ENCODE measurements at places on chromosomes 6 and 20.
A peak's percentile ranks its signal among the peaks of the same experiment; 100 is the strongest.

- DNase-seq, result no peak
Measured at GRCh38 chr20:62316331-62317166, 13.8 kb downstream of the ADRM1 start.

DNA sequence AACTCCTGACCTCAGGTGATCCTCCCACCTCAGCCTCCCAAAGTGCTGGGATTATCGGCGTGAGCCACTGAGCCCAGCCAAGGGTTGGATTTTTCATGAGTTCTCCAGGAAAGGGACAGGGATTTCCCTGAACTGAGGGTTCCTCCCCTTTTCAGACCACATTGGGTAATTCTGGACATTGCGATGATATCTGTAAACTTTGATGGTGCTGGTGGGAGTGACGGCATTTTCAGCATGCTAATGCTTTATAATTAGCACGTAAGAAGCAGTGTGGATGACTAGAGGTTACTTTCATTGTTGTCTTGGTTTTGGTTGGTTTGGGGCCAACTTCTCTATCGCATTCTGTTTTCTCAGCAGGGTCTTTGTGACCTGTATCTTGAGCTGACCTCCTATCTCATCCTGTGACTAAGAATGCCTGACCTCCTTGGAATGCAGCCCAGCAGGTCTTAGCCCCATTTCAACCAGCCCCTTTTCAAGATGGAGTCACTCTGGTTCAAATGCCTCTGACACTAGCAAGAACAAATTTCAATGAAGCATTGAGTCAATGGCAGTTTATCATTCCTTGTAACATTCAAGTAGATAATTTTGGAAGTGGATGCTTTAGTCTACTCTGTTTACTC lies 156.5 kb downstream of the TTLL2 start:
- no peak for DNase-seq

- no peak for DNase-seq
Measured at GRCh38 chr20:3380228-3381070, 27.0 kb downstream of the DNAAF9 start.

- no peak for DNase-seq
Measured at GRCh38 chr6:21228411-21228810, 365.1 kb upstream of the SOX4 start.

- no peak for DNase-seq
Measured at GRCh38 chr20:50215101-50215690, 24.6 kb downstream of the CEBPB start.

- no peak for DNase-seq
Measured at GRCh38 chr6:53594596-53594995, 49.7 kb upstream of the GCLC start.

GRCh38 chr6:166490671-166491500 lies 95.6 kb downstream of the RAMACL start:
- DNase-seq, result no peak

GRCh38 chr6:149863698-149864577 lies at the start of gene LRP11:
TSS of gene LRP11 (minus strand) at chr6:149864359. CDS start at chr6:149864020, 339 bp downstream.
- peak; percentile 45 for DNase-seq

DNA sequence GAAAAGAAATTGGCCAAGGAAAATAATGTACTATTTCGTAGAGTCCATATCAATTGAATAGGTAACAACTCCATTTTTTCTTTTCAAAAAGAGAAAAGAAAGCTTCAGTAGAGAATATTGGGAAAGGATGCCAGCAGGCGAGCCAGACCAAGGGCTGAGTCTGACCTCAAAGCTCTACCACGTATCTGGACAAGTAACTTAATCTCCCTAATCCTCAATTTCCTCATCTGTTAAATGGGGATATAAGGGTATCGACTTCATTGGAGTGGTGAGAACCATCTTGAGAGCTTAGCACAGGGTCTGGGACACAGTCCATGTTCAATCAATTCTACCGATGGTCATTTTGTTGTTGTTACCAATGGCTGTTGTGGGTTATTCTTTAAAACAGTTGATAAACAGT lies 63.2 kb upstream of the TBC1D7 start:
- no peak for DNase-seq

DNA sequence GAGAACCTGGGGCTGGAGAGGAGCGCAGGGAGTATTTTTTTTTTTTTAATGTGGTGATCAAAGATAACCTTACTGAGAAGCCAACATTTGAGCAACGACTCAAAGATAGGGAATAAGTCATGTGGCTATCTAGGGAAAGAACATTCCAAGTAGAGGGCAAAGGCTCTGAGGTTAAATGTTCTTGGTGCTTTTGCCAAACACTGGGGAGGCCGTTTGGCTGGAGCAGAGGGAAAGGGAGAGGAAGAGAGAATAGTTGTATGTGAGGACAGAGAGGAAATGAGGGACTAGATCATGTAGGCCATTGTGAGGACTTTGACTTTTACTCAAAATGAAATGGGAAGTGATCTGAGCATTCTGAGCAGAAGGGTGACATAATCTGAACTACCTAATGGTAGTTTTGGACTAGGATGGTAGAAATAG lies 27.8 kb downstream of the ACSS2 start:
- no peak for DNase-seq

DNA sequence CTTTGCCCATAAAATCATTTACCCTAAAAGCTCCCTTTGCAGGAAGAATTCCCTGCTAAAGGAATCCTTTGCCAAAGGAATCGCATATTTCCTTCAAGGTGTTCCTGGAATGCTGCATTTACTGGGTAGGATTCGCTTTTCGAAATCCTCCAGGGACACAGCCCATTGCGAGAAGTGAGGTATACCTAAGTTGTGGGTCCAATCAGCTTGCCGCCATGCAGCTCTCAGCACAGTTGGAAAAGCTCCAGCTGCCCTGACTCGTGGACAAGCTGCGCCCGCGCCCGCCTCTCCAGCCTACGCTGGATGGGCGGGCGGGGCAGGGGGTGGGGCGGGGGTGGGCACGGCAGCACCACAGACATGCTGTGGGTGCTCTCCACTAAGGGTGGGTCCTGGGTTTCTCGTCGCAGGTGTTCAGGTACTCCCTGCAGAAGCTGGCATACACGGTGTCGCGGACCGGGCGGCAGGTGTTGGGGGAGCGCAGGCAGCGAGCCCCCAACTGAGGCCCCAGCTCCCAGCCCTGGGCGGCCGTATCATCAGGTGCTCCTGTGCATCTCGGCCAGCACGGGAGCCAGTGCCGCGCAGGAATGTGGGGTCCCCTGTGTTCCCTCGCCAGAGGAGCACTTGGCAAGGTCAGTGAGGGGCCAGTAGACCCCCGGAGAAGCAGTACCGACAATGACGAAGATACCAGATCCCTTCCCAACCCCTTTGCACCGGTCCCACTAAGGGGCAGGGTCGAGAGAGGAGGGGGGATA lies 1.4 kb downstream of the NNAT start:
- no peak for DNase-seq

DNA sequence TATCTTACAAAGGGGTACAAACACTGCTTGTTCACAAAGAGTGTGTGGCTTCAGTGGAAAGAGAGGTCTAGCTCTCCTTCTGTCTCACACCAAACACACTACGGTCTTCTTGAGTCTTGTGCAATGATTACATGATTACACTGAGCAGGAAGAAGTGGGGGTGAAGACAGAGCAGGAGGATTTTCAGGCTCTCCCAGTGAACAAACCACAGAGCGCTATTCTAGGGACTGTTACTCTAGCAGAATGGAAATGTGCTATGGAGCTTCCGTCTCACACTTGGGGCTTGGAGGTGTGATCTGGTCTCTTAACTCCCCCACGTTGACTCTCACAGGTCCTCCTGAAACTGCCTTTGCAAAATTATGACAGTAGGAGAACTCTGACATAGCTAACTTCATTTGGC lies 203.4 kb downstream of the MYLK4 start:
- DNase-seq, result no peak

DNA sequence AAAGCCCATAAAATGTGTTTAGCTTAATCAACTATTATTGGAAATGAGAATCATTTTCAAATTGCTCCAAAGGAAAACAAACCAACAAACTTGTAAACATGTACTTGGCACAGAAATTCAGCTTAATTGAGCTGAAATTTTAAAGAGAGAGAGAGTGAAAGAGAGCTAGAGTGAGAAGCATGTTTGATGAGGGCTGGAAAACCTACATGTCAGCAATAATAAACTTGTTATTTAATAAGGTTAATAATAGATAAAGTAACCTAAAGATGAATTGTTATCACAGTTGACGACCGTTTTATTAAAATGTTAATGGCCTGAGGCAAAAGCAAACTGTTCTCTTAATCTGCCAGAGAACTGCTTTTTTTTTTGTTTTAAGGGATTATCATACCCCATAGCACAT lies 496.1 kb downstream of the RNF144B start:
- DNase-seq, result no peak

- no peak for DNase-seq
Measured at GRCh38 chr20:43331906-43332305, 125.8 kb upstream of the SRSF6 start.

DNA sequence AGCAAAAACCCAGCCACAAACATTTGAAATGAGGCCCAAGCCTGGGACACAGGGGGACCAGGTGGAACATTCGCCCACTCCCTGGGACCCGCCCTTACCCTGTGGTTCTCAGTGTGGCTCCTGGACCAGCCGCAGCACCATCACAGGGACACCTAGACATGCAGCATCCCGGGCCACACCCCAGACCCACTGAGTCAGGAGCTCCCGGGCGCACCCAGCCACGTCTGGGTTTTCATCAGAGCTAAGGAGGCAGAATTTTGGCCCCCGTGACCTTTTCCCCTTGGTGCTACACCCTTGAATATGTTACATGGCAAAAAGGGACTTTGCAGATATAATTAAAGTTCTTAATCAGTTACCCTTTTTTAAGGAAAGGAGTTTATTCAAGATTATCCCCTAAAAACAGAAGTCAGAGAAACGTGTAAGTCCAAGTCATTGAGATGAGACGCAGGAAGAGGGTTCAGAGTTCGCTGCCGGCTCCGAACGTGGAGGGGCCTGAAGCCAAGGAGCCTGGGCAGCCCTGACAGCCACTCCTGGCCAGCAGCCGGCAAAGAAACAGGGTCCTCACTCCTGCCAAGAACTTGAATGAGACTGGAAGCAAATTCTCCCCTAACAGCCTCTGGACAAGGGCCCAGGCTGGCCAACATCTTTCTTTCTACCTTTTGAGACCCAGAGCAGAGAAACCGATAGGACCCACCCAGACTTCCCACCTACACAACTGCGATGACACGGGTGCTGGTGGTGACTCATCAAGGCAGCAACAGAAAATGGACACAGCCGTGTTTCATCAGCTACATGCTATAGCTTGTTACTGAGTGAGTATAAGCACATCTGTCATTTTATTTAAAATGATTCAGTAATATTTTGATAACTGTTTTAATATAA lies 25.3 kb downstream of the BFSP1 start:
- no peak for DNase-seq

GRCh38 chr6:131917763-131918649 lies 33.2 kb downstream of the CCN2 start:
- no peak for DNase-seq

DNA sequence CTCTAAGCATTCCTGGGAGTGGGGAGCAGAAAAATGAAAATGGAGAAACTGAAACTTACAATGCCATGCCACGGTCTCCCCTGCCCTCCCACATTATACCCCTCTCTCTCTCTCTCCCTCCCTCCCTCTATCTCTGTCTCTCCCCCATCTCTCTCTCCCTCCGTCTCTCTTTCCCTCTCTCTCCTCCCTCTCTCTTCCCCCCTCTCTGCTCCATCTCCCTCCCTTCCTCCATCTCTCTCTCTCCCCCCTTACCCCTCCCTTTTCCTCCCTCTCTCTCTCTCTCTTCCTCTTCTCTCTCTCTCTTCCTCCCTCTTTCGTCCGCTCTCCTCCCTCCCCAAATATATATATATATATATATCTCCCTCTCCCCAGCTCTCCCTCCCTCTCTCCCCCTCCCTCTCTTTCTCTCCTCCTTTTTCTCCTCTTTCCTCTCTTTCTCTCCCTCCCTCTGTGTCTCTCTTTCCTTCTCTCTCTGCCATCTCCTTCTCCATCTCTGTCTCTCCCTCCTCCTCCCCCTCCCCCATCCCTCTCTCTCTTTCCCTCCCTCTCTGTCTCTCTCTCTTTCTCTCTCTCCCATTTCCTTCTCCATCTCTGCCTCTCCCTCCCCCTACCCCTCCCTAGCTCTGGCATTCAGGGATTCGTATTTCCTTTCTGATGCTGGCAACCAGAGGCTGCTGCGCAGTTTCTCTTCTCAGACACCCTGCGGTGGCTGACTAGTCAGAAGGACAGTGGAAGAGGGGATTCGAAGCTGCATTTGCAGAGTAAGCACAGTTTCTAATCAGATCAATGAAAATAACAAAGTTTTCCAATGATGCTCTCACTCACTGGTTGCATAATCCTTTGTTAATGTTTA lies 13.9 kb upstream of the VAPB start:
- no peak for DNase-seq

DNA sequence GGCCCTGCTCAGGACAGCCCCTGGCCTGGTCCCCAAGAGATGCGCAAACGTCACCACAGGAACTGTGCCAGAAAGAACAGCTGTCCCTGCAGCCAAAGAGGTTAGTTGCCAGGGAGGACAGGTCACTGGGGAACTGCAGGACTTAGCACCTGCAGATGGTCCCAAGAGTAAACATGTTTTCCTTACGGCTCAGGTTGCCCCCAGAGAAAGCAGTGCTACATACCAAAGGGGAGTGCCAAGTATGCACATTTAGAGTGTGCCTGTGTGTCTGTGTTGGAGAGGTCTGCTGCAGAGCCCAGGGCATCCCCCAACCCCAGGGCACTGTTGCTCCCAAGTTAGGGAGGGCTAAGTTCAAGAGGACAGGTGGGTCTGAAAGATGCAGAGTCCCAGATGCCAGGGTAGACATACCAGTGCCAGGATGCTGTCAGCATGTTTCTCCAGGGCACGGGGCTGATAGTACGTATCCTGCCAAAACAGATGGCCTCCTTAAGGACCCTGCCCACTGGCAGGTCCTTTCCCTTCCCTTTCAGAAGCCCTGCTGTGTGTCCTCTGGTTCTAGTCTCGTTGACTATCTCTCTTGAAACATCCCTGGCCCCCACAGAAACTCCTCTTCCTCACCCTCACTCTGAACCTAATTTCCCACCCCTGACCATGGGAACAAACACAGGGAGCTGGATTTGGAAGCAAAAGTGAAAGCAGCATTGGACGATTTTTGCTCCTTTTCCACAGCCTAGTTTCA lies 1.3 kb downstream of the ABHD16A start:
- peak; percentile 14 for DNase-seq

GRCh38 chr6:157099912-157100593 lies 223.3 kb downstream of the TMEM242 start:
- DNase-seq, result no peak

- DNase-seq, result no peak
Measured at GRCh38 chr6:72716916-72717315, 95.1 kb downstream of the KCNQ5 start.

DNA sequence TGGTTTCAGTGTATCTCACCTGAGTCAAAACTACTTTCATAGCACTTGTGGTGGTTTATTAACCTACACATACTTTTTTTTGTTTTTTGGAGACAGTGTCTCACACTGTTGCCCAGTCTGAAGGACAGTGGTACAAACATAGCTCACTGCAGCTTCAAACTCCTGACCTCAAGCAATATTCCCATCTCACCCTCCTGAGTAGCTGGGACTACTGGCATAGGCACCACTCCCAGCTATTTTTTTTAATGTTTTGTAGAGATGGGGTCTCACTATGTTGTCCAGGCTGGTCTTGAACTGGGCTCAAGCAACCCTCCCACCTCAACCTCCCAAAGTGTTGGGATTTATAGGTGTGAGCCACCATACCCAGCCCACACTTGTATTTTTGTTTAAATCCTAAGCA lies 49.7 kb downstream of the STAU1 start:
- DNase-seq, result no peak

Measured in NCI-H1436 treated with DMSO at 0.1 percent for 48 hours (cell line).